ENCODE measurements at places on chromosomes 7 and 10.

- DNase-seq, result no peak
Measured at GRCh38 chr7:16841681-16842080, 36.9 kb upstream of the AGR2 start.

DNA sequence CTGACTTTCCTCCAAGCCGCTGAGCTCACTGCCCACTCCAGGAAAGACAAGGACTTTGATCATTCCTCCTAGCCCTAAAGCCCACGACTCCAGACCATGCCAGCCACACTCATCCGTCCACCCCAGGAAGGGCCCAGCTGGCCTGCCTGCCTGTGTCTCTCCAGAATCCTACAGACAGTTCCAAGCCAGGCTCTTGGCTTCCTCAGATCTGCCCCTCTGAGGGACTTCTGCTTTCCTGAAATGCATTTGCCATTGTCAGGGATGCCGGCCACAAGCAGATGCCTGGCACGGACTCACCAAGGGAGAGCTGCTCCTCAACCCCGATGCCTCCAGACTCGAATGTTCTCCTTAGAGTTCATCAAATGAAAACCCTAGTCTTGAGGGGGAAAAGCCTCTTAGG lies 155.8 kb downstream of the OAT start:
- no peak for DNase-seq

DNA sequence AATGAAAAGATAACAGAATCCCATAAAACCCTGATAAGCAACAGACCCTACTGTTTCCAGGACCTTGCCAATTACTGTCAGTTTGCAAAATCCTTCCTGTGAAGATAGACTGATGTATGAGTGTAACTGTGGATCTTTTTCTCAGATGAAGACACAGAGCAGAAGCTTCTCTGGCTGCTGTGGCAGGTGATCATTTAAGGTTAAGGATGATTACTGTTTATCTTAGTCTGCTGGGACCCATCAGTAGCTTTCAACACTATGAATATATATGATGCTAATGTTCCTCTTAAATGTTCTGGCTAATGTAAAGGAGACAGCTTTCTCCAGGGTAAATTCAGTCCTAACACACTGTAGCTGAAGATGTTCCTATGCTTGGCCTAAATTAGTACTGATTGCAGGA lies 56.0 kb upstream of the CTTNBP2 start:
- DNase-seq, result no peak

DNA sequence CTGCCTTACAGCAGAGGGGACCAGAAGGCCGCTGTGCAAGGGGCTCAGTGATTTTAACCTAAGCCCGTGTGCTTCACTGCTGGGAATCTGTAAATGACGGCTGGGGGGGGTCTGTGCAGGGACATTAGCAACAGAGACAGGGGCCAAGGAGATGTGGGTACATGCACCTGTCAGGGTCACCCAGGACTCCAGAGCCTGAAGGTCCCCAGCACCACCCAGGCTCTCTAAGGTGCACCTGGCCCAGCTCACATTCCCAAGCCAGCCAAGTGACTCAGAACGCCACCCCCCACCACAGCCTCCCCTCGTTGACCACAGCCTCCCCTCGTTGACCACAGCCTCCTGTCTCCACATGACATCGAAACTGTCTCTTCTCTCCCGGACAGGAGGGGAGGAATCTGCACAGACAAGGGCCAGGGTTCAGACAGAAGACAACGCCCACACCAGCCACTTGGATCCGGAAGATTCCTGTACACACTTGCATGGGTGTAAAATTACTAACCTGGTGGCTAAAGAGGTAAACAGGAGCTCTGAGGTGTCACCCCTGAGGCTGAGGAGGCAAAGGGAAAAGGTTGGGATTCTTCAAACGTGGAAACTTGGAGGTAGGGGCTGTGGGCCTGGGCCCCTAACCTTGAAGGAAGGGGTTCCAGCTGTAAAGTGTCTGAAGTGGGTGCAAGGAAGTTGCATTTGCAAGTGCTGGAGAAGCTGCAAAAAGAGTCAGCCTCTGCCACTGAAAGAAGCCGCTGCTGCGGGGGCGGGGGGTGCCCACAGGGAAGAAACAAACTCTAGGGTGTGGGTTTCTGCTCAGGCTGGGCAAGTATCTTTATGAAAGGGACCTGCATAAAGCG lies 27.0 kb downstream of the CALML3 start:
- no peak for DNase-seq

- no peak for DNase-seq
Measured at GRCh38 chr7:128352636-128353035, 8.9 kb downstream of the PRRT4 start.

DNA sequence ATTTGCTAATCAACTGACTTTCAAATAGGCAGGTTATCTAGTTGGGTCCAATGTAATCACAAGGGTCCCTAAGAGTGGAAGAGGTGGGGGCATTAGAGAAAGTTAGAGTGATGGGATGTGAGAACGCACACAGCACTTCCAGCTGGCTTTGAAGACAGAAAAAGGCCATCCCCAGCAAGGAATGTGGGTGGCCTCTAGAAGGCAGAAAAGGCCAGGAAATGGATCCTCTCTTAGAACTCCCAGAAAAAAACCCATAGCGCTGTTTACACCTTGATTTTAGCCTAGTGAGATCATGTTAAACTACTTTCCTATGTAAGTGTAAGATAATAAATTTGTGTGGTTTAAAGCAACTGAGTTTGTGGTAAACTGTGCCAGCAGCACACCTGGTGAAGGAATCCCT lies 219.5 kb upstream of the HABP2 start:
- no peak for DNase-seq

DNA sequence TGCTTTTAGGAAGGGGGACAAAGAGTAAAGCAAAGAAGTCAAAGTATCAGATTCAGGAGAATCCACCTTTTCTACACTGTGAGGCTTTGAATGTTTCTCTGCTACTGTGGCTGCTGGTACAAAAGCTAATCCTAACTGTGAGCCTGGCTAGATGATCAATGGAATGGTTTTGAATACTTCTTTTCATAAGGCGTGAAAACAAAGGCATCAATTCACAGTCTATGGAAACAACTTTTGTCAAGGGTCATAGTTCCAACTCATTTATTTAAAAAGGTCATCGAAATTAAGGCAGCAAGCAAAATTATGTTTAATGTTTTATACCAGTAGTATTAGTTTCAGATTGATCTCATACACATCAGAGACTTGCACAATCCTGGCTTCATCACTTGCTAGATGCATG lies 118.1 kb downstream of the CTTNBP2 start:
- no peak for DNase-seq

DNA sequence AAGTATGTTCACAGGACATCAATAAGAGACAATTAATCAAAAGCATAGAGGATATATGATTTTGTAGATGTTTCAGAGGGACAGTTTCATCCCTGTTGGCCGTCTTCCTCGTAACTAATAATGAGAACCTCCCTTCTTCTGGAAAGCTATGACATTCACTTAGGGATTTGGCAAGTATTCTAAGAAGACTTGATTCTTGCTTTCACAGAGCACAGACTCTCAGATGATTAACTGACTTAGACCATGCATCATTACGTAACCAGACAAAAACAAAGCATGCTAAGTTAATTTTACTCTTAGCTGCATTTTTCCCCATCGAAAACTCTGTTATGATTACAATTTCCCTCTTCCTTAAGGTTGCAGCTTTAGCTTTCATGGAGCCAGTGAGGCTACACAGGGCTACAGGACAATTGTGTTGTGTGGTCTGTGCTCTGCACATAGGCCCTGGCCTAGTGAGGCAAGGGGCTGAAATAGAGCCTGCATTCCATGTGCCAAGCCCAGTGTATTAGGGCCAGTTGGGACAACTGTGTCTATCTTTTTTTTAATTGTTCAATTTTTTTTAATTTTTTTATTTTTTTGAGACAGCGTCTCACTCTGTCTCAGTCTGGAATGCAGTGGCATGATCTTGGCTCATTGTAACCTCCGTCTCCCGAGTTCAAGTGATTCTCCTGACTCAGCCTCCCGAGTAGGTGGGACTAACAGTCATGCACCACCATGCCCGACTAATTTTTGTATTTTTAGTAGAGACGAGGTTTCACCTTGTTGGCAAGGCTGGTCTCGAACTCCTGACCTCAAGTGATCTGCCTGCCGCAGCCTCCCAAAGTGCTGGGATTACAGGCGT lies 105.3 kb downstream of the PLXDC2 start:
- DNase-seq, result no peak

DNA sequence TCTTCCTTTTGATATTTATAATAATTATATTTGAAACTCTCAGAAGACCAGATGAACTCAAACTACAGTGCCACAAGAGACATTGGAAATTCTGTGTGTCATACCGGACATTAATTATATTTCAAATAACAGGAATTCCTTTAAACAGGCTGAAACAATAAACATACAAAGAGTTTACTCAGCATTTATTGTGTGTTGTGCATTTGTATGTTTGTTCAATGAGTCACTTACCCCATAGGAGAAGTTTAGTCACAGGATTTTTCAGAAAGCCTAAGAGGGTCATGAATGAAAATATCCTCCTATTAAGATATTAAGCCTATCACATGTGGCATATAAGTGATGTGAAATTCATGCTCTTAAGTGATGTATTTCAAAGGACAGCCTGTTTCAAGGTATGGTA lies 566.8 kb downstream of the CNTNAP2 start:
- DNase-seq, result no peak

GRCh38 chr10:72056113-72056512 lies 32.2 kb downstream of the SPOCK2 start:
- DNase-seq, result no peak

GRCh38 chr10:48968036-48968435 lies 28.4 kb upstream of the LRRC18 start:
- DNase-seq, result no peak

- no peak for DNase-seq
Measured at GRCh38 chr7:144407266-144407931, 3.9 kb upstream of the NOBOX start.
